NCI-H748 treated with DMSO at 0.1 percent for 48 hours (cell line): ENCODE measurements at places on chromosomes 11 and 22.

DNA sequence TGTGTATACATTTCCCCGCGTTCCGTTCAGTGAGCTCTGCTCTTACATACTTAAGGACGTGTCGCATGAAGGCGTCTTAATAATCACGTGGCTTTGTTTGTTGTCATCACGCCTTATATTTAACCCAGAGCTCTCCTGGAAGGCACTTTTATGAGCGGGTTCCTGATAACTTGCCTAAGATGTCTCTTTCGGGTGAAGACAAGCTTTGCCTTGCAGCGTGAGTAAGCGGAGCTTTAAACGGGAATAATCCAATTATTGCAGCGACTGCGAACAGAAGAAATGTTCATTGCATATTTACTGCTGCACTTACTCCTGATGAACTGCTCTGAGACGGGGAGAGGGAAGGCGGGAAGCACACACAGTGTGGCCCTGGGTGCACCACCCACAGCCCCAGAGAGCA lies 1128.2 kb downstream of the BRD1 start:
- DNase-seq, result no peak

- DNase-seq, result no peak
Measured at GRCh38 chr11:7427733-7428132, 57.6 kb upstream of the OLFML1 start.

DNA sequence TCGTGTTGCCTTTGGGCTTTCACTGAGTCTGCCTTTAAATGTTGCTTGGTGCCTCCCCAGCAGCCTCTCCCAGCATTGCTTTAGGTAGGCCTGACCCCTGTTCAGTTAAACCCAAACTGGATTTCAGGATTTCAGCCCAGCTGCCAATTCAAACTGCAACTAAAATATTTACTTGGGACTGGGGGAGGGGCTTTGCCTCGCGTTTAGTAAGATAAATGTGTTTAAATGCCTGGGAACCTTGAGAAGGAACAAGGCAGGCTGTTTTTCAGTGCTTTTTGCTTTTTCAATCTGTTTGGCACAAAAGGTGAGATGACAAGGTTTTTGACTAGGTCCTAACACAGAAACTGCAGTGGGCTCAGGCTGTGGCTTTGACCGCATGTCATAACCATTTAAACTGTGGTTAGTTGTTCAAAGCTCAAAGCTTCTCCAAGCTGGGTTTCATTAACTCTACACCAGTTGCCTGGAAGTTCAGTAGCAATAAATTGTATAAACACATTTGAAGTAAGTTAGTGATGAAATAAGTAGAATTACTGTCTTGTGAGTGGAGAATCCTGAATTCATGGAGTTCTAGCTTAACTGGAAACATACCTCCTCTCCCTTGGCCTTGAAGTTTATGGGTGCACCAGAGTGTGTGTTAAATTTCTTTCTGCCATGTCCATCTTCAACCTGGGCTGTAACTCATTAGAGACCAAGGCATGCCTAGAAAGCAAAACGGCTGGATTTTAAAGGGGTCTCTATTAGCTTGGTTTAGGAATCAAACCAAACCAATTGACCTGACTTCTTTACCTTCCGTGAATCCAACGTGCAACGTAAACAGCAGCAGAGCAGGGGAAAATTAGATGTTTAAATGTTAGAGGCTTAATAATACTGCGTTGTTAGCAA lies 3.6 kb downstream of the PKNOX2 start:
- no peak for DNase-seq

DNA sequence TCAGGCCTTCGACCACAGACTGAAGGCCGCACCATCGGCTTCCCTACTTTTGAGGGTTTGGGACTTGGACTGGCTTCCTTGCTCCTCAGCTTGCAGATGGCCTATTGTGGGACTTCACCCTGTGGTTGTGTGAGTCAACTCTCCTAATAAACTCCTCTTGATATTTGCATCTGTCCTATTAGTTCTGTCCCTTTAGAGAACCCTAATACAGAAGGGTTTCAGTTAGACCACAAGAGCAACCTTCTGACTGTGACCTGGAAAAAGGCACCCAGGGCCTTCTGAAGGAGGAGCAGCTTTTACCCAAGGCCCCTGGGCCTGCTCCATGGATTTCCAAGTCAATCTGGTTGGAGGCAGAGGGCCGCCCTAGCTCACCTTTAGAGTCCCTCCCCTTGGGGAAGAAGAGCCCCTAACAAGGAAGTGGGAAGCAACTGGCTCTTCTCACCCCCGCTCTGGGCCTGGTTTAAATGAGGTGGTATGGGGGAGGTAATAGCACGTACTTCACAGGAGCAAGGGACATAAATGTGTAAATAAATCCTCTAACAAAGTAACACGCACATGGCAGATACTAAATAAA lies 11.2 kb upstream of the CHST1 start:
- no peak for DNase-seq

GRCh38 chr11:68581901-68582300 lies 102.4 kb upstream of the GAL start:
- DNase-seq, result no peak

- no peak for DNase-seq
Measured at GRCh38 chr11:12772324-12772723, 98.1 kb downstream of the TEAD1 start.
